Activated CD8-positive, alpha-beta T cell treated with anti-CD3 and anti-CD28 coated beads for 36 hours (primary cell): ENCODE measurements at places on chromosomes 5 and 9.

- peak; percentile 7 for DNase-seq
Measured at GRCh38 chr5:159050316-159051143, 49.2 kb downstream of the EBF1 start.

DNA sequence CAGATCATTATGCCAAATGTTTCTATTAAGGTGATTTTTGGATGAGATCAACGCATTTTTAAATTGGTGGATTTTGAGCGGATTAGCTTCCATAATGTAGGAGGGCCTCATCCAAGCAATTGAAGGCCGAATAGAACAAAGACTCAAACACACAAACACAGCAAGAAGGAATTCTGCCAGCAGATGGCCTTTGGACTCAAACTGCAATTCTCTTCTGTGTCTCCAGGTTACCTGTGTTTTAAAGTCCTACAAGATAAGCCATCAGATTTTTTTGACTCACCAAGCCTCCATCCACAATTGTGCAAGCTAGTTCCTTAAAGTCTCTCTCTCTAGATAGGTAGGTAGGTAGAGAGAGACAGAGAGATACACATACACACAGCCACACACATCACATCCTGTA lies 25.5 kb downstream of the CDH6 start:
- no peak for DNase-seq

DNA sequence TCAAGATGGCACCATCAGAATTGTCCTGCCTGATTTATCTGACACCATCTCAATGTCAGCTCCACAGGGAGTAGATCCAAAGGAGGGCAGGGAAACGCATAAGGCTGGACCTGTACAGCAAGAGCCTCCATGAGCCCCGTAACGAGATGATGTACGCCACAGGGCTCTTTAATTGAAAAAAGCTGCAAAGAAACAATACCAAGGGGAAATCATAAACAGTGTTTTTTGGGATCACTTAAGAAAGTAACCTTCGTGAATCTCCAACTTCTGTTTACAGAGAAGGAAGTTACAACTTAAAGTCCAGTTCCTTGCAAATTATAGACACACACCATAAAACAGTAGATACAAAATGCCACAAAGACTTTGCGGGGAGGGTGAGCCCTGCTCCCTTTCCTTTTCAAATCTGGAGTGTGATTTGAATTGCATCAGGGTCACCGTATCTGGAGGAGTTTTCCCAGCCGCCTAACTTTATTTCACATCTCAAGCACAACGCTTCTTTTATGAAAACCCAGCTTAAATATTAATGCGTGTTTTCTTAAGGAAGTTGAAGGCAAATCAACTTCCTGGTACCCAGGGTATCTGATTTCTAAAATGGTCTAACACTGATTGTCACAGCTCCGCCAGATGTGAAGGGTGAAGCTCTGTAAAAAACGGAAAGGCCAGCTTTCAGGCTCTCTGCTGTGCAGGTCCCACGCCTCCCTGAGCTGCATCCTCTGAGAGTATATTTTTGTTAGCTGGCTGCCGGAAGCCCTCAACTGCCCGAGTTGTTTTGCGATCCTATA lies 88.9 kb downstream of the EBF1 start:
- no peak for DNase-seq

- no peak for DNase-seq
Measured at GRCh38 chr5:157336423-157336744, 70.5 kb downstream of the CYFIP2 start.

GRCh38 chr5:140141241-140141640 lies 15.5 kb downstream of the IGIP start:
- DNase-seq, result no peak

GRCh38 chr5:42666869-42667268 lies 89.7 kb upstream of the CCDC152 start:
- DNase-seq, result no peak

DNA sequence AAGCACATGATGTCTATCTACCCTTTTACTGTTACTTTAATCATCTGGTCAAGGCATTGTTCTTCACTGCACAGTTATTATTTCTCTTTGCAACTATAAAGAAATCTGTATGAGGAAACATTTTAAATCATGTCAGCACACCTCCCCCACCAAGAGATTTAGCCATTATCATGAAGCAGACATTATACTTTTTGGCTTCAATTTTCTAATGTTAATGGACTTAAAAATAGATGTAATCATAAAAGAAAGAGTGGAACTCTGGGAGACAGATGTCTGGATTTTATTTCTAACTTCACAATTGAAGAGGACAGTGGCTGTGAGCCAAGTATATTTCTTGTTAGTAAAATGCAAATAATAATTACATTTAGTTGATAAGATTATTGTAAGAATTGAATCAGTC lies 932.4 kb downstream of the TAF11L14 start:
- DNase-seq, result no peak

- peak; percentile 63 for DNase-seq
Measured at GRCh38 chr5:128213340-128213739, 129.8 kb downstream of the SLC12A2 start.

DNA sequence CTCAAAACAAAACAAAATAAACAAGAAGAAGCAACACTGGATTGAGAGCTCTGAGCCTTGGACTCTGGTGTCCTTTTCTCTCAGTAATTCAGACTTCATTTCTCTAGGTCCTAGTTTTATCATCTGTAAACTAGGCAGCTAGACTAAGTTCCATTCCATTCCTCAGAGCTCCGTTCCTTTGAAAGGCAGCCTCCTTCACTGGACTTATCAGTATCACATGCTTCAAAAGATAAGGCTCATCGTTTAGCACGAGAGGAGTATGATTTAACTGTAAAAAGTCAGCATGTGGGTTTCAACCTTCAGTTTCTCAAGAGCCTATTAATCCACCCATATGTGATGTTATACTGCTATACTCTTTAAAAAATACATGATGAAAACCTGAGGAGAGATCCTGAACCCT lies 1.6 kb downstream of the ATP10B start:
- DNase-seq, result no peak

DNA sequence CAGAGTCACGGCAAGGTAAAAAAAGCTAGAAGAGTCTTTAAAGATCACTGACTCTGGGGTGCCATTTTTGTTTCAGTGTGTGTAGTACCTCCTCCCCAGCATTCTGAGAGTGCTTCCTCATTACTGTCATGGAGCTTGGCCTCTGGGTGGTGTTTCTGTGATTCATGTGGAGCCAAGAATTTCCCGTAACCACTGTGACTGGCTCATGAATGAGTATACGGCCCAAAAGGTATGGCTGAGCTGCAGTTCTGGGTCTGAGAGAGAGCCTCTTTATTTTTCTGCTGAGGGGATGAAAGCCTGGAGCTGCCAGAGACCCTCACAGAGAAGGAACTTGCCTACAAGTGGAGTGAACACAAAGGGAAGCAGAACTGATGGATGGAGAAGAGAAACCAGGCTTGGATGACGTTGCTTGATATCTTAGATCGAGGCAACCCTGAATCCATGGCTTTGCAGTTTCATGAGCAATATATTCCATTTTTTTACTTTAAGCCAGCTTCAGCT lies 85.6 kb downstream of the PTTG1 start:
- DNase-seq, result peak; percentile 37

DNA sequence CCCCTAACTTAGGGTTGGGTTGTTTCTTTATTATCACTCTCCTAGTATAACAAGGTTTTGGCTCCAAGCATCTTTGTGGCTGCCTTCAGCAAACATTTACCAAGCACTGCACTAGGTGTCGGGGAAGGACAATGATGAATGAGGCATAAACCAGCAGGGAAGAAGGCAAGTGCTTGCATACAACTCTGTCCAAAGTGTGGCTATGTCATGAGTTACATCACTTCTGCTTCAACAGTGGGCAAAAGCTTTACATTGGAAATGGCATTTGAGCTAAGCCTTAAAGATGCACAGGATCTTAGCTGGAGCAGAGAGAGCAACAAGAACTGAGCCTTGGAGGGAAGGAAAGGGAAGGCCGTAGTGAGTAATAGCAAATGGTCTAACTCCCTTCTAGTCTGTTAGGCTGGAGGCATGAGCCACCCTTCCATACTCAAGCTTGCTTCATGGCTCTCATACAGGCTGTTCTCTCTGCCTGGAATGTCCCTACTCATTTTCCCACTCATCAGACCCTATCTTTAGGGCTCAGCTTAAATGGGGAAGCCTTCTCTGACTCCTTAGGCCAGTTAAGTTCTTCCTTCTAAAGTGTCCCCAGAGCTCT lies 121.8 kb downstream of the SEMA6A start:
- no peak for DNase-seq

GRCh38 chr5:59188419-59189225 lies 605.7 kb downstream of the RAB3C start:
- DNase-seq, result peak; percentile 73

GRCh38 chr5:139985733-139986132 lies 57.4 kb downstream of the NRG2 start:
- no peak for DNase-seq

- no peak for DNase-seq
Measured at GRCh38 chr5:157029457-157029856, 29.5 kb downstream of the HAVCR1 start.

GRCh38 chr5:164007064-164007463 lies 501.6 kb downstream of the MAT2B start:
- no peak for DNase-seq

GRCh38 chr5:132270335-132270665 lies 12.8 kb downstream of the PDLIM4 start:
- DNase-seq, result no peak

GRCh38 chr9:33524306-33524947 lies 376 bp downstream of the ANKRD18B start:
- no peak for DNase-seq

GRCh38 chr9:126146254-126147145 lies 180.1 kb upstream of the MVB12B start:
- peak; percentile 50 for DNase-seq

DNA sequence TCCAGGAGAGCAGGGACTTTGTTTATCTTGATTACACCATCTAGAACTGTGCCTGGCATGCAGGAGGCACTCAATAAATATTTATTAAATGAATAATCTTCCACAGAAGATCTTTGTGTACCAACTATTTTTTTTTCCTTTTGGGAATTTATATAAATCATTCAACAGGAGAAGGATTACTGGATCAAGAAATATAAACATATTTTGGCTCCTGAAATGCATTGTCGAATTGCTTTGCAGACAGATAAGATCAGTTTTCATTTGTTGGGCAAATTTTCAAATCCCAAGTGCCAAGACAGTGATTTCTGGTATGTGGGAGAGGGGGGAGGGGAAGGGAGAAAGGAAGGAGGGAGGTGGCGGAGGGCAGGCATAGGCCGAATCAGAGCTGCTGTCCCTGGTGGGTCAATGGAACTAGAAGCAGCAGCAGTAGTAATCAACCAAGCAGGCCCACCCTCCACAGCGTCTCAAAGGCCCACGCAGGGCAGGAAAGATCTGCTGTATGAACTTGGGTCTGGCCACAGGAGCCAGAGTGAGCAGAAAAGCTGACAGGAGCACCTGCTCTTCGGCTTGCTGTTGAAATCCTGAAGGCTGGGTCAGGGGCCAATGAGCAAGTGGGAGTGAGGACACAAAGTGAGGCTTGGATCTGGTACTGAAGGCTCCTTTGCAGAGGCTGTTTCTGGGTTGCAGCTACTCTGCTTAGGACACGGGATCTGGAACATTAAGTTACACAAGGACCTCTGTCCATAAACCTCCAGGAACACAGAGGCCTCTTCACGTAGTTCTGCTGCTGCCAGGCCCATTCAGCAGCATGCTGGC lies 15.8 kb upstream of the TRAF1 start:
- no peak for DNase-seq

DNA sequence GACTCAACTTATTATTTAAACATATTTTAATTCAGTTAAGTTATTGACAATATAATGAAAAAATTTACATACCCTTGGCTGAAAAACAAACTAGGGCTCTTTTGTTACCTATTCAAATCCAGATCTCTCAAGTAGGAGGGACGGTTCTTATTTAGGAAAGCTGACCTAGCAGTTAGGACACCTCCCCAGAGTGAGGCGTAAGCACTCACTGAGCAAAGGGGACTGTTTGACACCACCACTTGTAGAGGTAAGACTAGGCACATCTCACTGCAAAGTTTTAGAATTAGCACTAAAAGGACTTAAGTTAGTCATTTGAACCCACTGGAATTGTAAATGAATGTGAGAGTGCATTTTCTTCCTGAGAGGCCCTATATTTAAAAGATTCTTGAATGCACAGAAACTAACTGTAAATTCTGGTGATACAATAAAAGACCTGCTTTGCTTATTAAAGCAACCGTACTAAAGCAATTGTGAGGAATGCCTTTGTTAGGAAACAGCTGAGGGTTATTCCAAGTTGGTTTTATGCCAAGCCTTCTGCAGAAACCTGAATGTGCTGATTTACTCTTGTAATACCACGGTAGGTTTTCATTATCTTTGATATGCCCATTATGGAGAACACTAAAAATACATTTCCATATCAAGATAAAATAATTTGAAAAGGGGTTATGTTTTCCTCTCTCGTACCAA lies 16.2 kb downstream of the HACD4 start:
- DNase-seq, result no peak

DNA sequence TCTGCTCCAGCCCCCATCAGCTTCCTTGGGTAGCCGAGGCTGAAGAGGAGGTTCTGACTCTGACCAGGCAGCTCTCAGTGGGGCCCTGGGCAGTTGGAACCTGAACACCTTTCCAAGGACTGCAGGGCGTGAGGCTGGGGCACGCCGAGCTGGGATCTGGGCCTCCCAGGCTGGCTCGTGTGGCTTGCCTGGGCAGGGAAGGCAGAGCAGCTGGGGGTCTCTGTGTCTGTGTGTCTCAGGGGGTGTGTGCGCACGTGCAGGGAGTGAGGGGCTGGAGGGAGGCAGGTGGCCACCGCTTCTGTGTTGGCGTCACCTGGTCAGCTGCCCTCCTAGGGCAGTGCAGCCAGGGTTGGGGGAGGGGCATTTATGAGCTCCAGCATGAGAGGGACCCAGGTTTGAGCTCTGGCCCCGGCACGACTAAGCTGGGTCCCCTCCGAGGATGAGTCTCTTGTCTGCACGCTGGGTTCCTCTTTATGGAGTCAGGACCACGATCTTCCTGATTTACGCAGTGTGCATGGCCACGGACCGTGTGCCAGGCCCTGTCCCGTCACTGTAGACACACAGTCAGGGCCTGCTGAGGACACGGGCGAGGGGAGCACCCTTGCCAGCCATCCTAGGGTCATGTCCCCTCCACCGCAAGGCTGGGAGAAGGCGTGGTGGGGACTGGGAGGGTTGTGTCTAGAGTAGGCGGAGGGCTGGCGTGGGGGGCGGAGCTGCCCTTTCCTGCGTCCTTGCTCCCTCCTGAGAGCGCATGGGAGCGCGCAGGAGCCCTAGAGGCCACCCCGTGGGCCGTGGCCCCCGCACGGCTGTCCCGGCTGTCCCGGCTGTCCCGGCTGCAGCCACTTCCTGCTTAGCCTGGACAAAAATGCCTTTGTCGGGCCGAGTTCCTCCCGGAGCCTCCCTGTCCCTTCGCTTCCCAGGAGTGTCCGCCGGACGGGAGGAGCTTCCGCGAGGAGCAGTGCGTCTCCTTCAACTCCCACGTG lies 4.6 kb downstream of the ADAMTSL2 start:
- no peak for DNase-seq

DNA sequence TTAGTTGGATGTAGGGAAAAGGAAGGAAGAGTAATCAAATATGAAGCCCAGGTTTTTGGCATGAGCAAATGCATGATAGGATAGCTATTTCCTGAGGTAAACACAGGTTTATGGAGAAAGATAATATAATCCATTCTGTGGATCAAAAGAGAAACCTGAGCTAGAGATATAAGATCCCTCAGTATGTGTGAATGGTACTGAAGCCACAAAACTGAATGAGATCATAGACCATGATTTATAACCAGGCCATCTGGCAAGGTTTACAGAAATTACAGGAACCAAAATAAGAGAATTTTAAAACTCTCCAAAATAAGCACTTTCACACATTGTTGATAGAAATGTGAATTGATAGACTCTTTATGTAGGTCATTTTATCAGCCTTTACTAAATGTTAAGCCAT lies 28.7 kb upstream of the ECM2 start:
- DNase-seq, result no peak
